Gastrocnemius medialis (tissue), 4 donors: ENCODE measurements at places on chromosomes 13 and 19. TPM values are rescaled to one million over a fixed set of nuclear protein-coding genes. Genes with fewer than 3 reads are reported as not detected.

DNA sequence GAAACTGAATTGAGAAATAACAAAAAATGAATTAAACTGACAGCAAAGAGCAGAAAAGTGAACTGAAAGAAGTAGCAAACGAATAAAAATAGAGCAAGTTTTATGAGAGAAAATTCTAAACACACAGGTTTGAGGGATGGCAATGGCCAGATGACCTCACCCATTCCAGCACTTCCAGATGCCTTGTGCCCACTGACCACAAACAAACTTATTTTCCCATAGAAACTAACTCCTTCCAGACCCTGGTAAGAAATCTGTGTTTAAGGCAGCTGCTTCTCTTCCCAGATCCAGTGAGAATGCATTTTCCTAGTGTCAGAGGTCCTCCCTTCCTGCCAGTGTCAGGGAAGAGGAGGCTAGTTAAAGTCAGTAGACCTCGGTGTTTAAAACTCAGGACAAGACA lies 51.7 kb downstream of the RXFP2 start:
- DNase-seq, result no peak

DNA sequence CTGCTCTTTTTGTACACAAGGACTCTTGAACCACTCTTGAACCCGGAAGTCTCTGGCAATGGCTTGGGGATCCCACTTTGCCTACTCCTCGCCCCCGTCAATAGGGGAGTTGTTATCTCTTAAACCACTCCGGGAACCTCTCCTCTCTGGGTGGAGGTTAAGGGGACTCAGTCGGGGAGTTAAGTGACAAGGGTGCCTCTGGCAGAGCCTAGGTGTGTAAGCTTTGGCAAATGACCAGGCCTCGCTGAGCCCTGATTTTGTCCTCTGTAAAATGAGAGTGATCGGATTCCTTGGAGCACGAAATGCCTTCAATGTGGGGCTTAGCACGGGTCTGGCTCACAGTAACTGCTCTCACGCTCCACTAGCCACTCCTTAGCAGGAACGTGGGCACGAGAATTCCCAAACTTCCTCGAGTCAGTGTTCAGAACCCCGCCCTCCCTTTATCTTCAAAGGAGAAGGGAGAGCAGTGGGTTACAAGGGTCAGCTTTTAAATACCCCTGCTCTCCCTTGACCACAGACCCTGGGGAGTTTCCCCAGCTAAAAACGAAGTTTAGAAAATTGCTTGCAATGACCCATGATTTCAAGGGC lies 193.3 kb downstream of the KATNAL1 start:
- DNase-seq, result no peak

DNA sequence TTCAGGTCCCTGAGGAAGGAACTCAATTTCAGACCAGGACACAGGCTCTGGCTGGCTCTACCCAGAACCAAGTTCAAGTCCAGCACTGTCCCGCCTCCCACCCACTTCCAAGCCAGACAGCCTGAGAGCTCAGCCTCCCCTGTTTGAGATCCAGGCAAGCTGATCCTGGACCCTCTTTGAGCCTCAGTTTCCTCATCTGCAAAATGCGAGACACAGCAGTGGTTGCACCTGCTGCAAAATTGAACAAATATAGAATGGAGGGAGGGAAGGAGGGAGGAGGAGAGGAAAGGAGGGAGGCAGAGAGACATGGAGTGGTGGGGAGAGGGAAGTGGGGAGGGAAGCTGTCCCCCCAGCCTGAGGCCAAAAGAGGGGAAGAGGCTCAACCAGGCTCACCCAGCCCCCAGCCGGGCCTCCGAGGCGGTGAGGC lies 751 bp downstream of the TMEM221 start:
- DNase-seq, result no peak

GRCh38 chr13:97223711-97224541 lies 1.8 kb downstream of the MBNL2 start:
- peak; percentile 58 for DNase-seq

DNA sequence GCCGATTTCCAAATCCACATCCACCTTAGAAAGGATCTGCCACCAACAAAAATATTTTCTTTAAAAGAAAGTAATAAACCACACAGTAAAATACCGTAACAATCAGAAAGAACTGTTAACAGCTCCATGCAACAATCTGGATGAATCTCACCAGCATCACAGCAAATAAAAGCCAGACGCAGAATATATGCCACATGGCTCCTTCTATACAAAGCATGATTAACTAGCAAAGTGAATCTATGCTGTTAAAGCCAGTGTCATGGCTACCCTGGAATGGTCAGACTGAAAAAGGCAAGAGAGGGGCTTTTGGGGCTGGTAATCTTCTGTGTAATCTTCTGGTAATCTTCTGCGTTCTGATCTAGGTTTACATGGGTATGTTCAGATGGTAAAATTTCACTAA lies 81.3 kb downstream of the SACS start:
- no peak for DNase-seq

DNA sequence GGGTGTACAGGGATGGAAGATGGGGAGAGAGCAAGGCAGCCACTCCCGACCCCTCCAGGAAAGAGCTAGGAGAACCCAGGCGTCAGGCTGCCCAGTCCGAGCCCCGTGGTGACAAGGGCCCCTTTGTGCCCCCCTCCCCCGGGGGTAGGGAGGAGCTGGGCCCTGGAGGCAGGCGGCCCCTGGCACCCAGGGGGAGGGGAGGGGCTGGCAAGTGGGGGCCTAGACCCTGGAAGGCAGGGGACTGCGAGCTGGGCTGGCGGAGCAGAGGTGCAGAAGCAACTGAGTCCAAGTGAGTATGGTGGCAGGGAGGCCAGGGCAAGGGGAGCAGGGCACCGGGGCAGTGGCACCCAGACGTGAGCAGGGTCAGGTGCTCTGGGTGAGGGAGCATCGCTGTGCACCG lies at the start of gene MAG:
Gene MAG, plus strand, starts transcription at position 246 of the 400 bp plus-strand sequence. CDS start 3,248 bp downstream, outside the sequence.
- DNase-seq, result no peak

CGB1 gene
- not detected for total RNA-seq
